T-helper 22 cell (primary cell): ENCODE measurements at places on chromosomes 7 and 10.

GRCh38 chr10:101693978-101694673, 844 bp downstream of the FBXW4 start:
- DNase-seq, result peak; percentile 30

DNA sequence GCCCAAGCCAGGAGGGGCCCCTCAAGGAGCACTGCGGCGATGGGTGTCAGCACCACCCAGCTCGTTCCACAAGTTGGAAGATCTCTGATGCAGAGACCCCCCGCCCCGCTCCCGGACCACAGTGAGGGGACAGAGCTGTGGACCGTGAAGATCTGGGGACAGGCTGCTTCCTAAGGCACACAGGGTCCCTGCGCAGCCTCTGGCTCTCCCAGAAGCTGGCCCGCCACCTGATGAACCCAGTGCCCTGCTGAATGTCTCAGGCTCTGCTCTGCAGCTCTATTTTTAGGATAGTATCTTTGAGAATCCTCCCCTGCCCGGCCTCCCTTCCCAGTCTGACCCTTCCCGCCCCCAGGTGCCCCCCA, 29.7 kb downstream of the GBX1 start:
- DNase-seq, result no peak

- DNase-seq, result no peak
Measured at GRCh38 chr10:78278058-78278404, 244.4 kb downstream of the RPS24 start.

DNA sequence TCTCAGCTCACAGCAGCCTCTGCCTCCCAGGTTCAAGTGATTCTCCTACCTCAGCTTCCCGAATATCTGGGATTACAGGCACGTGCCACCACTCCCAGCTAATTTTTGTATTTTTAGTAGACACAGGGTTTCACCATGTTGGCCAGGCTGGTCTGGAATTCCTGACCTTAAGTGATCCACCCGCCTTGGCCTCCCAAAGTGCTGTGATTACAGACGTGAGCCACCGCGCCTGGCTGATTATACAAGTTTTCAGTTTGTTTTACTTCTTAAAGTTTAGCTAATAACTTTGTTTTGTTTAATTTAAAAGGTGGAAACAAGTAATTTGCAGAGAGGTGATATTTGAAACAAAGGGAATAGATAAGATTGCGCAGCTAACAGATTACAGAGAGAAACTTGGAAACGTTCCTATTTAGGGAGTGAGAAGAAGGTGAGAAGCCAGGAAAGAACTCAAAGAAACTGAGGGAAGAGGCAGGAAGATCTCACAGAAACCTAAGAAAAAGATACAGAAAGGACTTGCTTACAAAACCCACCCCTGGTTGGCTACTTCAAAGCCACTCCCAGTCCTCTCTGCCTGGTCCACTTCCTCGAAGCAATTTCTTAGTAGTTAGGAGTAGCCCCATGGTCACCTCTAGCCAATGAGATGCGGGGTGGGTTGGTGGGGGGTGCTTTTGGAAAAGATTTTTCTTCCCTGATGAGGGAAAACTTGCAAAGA, 15.0 kb upstream of the PDLIM1 start:
- DNase-seq, result no peak

DNA sequence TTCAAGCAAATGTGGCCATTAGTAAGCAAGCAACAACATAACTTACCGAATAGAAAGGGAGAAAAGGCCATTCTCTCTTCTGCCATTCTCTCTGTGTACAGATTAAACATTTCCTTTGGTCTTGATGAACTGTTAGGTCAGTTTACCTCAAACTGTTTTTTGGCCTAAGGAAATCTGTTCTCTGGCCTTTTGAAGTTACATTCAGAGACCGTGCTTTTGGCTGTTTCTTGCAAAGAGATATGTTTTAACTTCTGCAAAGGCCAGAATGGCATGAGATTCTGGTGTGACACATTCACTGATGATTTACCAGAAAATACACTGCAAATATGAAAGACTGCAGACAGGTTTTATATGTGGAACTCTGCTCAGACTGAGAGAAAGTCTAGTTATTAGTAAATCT, 22.2 kb downstream of the AHR start:
- no peak for DNase-seq

- DNase-seq, result no peak
Measured at GRCh38 chr10:28775773-28776172, 98.5 kb downstream of the BAMBI start.

GRCh38 chr10:4684434-4684833, 141.6 kb upstream of the AKR1E2 start:
- DNase-seq, result no peak
